GM18507 (cell line): ENCODE measurements at places on chromosomes 1 and 21.
A peak's percentile ranks its signal among the peaks of the same experiment; 100 is the strongest.

DNA sequence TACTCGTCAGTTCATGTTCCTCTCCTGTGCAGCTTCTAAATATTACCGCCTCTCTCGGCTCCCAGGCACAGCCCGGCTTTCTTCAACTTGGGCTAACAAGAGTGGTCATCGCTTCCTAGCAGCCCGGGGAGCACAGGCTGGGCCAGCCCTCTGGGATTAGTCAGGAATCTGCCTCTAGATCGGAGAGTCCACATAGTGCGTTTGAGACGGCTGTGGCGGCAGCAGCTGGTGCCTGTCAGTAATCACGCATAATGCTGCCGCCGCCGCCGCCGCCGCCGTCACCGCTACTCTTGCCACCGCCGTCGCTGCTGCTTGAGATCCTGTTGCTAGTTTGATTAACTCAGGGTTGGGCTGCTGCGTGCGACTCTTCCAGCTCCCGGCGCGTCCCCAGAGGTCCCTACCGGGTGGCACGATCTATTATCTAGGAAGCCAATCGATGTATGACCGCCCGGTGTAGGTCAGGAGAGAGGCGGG, at the start of gene RXRG:
TSS of gene RXRG (minus strand) at position 230 of the 474 bp plus-strand sequence. CDS start 233 bp downstream, outside the sequence.
- no peak for DNase-seq

DNA sequence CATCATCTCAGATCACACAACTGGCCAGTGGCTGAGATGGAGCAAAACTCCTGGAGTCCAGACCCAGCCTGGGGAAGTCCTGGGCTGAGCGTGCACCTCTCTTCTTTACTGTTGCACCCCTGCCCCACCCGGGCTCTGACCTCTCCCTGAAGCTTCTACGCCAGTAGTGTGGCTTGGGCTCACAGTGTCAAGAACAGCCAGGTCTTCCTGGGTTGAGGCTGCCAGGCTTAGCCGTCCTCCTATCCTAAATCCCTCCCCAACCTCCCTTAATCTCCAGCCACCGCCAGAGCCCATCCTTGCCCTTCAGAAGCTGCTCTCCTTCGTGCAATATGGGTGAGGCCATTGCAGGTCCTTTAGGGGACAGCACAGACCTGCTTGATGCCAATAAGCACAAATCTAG, 399.2 kb upstream of the VAMP3 start:
- DNase-seq: no peak

- no peak for DNase-seq
These were observed 261.1 kb downstream of the CAMTA1 start for GRCh38 chr1:7046314-7046713.

- no peak for DNase-seq
These were observed 154.4 kb downstream of the PLPP3 start for GRCh38 chr1:56424744-56425493.

DNA sequence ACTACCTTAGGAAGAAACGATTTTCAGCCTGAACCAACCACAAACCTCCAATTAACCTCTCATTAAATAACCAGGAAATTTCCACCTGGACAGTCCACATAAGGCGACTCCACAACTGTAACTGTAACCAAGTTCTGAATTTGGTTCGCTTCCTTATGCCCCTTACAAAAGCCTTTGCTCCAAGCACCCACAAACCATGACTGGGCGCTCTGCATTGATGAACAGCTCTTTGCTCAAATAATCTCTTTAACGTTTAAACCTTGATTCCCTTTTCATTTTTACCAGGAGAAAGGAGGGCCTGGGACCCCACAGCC, 38.2 kb upstream of the ZNF124 start:
- no peak for DNase-seq

- DNase-seq: no peak
These were observed 28.1 kb downstream of the PLXNA2 start for GRCh38 chr1:208216062-208216461.

- DNase-seq: no peak
These were observed 2.4 kb downstream of the KLHDC9 start for GRCh38 chr1:161100556-161100955.

- no peak for DNase-seq
These were observed 39.8 kb upstream of the RGS8 start for GRCh38 chr1:182724215-182724614.

DNA sequence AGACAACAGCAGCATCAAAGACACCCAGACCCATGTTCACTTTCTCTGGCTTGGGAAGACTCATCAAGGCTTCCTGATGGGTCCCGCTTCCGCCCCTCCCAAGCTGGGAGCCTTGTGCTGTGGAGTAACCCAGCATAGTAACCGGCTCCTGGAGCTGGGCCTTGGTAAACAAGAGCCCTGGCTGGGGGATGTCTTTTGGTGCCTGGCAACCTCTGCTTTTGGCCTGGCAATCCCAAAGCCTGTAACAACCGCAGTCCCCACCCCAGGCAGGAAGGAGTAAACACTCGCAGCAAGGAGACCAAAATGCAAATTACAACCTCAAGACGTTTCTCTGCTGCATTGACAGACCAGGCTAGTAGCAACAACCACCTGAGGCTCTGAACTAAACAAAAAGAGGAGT, 16.9 kb upstream of the THRAP3 start:
- no peak for DNase-seq

- no peak for DNase-seq
These were observed 76.7 kb downstream of the SIPA1L2 start for GRCh38 chr1:232553050-232553754.

GRCh38 chr1:93964777-93965200, 55.6 kb upstream of the GCLM start:
- no peak for DNase-seq

- DNase-seq: no peak
These were observed 97.8 kb downstream of the BEND5 start for GRCh38 chr1:48678710-48679505.

DNA sequence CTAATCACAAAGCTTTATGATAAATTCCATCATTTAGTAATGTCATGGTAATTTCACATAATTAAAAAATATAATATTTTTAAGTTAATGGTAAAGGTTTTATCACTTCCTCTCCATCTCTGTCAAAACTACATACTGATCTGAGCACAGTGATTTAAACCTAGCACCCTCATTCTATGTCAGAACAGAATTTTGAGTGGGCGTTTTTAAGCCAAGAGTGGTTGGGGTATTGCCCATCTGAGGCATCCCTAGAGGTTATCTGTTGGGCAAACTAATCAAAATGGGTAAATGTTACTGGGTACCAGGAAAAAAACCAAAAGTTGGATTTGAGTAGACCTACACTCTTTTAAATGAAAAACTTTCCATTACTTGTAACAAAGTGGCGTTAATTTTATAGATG, 100.7 kb upstream of the GFI1 start:
- DNase-seq: no peak

DNA sequence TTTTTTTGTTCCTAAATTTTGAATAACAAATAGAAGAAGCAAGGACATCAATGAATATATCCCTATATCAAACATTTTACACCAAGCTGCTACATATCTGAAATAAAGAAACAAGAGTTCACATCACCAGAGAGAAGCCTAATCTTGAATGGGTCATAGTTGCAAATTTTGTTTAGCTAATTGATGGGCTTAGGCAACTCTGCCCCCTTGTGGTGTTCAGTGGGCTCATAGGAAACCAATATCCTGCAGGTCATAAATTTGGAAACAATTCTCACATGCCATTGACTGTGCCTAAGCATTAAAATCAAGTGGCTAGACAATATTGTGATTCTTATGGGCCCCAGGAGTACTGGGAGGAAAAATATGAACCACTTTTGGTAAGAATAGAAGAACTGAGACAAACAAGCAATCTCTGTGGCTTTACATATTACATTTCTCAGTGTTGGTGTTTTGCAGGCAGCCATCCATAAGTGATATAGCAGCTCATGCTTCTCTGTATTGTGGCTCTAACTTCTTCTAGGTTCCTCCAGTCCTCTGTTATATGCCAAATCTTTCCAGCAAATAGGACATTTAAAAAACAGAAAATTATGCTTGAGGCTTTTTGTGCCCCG, 1262.8 kb upstream of the PRMT6 start:
- DNase-seq: no peak

GRCh38 chr1:154492115-154492514, 9.9 kb upstream of the TDRD10 start:
- no peak for DNase-seq

DNA sequence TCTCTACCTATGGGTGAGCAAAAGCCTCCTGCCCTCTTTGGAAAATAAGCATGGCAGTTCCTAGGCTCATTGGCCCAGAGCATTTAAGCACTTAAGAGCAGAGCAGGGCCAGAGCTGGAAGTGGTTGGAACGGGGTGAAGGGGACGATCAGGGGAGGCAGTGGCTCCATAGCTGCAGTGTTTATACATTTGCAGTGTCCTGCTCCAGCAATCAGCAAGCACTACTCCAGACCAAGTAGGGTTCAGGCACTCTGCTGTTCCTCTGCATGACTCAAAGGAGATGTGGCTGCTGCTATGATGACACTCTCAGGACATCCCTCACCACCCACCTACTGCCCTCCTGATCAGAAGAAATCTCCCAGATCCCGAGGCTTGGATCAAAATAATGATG, 55.0 kb downstream of the TRABD2B start:
- DNase-seq: no peak

- DNase-seq: no peak
These were observed 111.9 kb downstream of the CAMTA1 start for GRCh38 chr1:6897138-6897537.

GRCh38 chr1:84995484-84996334, 1.2 kb downstream of the MCOLN2 start:
- no peak for DNase-seq

DNA sequence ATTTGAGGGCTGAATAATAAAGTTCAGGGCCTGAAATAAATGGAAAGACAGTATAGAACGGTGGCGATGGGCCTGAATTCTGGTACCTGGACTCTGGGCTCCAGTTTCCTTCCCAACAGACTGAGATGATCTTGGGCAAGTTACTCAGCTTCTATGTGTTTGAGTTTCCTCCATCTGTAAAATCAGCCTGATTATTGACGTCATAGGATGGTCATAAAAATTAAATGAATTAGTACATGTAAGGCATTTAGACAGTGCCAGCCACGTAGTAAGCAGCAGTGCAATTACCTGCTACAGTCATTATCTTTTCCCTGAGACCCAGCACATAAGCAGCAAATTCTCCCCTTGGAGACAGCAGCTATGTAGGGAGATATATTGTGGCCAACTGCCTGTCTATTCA, 260.9 kb downstream of the NTNG1 start:
- no peak for DNase-seq

- no peak for DNase-seq
These were observed 9.3 kb downstream of the MYBPH start for GRCh38 chr1:203166192-203166940.

DNA sequence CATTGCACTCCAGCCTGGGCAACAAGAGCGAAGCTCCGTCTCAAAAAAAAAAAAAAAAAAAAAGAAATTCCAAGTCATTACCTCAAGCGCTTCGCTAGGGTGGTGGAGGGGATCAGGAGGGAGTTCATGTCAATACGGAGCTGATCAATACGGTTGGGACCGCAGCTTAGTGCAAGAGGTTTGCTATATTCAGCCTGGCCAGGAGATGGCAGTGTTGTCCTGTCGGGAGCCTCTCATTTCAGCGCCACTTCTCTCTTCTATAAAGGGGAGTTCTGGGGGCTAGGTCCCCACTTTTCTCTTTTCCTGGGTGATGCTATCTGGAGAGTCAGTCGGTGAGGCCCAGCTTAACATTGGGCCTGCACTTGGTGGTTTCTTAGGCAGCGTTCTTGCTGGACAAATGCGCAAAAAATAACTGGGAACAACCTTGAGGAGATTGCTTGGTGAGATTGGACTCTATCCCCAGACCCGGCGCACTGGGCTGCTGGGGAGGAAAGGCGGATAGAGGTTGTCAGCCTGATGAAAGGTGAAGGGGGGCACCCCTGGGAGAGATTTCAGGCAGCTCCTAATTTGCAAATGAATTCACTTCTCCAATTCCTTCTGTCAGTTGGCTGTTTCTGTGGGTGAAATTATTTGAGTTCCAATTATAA, 40.4 kb downstream of the KIAA0040 start:
- DNase-seq: peak; percentile 46

DNA sequence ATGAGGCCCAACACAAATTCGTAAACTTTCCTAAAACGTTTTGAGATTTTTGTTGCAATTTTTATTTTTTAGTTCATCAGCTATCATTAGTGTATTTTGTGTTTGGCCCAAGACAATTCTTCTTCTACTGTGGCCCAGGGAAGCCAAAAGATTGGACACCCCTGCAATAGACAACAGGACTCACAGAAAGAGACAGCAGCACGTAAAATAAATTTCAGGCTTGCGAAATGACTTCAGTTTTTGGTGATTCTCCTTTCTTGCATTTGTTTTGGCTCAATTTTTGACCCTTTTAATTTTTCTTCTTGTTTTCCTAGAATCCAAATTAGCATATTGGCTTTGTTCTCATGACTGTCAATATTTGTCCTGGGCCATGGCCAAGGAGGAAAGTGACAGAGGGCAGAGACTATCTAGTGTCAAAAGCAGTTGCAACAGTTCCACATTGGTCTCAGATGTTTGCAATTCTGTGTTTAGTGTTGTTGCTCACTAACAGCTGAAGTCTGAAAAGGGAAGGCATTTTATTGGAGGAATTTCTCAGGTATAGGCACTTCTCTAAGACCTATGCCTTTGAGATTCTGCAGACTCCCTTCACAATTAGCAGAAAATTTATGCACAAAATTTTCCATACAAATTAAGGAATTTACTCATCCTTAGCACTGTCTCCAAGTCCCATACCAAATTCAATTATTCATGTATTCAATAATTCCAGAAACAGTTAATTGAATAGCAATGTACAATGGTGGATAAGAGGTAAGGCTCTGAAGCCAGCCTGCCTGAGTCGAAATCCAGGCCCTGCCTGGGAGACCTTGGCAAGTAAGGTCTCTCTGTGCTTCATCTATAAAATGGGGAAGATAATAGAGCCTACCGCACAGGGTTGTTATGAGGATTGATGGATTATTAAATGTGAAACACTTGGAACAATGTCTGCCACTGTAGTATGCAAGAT, 160.9 kb upstream of the IVNS1ABP start:
- no peak for DNase-seq

DNA sequence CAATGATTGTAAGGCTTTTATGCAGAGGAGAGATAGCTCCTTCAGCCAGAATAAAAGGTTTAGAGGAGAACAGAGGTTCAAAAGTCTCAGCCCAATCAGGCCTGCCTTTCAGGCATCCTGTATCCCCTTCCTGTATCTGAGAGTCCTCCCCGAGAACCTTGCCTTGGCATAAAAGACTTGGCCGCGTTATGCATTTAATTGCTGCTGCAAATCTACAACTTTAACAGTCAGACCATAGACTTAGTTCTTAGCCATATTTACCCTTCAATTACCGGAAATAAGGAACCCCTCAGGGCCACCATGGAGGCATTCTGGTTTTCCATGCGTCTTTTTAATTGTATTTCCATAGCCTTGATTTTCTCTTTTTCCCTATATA, 18.3 kb upstream of the HYI start:
- no peak for DNase-seq

- no peak for DNase-seq
These were observed 29.1 kb downstream of the SLC19A1 start for GRCh38 chr21:45513003-45513717.

- no peak for DNase-seq
These were observed 3.3 kb downstream of the GLIS1 start for GRCh38 chr1:53735681-53736080.

- DNase-seq: no peak
These were observed 47.3 kb upstream of the COA6 start for GRCh38 chr1:234325878-234326496.

DNA sequence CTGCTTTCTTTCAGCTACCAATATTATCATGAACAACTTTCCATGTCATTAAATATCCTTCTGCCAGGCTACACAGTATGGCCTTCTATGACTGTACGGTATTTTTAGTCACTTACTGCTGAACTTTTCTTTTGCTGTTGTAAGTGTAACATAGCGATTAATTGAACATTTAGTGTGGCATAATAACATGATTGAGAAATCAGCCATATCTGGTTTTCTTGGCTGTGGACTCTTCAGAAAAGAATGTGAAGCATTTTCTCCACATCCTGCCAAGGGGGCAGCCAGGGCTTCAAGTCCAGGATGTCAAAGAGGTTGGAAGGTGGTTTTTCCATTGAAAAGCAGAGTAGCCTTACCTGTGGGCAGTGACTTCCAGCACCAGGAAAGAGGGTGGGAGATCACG, 8.8 kb upstream of the AHCYL1 start:
- no peak for DNase-seq
